ENCODE measurements at places on chromosomes 2 and 18.
A peak's percentile ranks its signal among the peaks of the same experiment; 100 is the strongest.

DNA sequence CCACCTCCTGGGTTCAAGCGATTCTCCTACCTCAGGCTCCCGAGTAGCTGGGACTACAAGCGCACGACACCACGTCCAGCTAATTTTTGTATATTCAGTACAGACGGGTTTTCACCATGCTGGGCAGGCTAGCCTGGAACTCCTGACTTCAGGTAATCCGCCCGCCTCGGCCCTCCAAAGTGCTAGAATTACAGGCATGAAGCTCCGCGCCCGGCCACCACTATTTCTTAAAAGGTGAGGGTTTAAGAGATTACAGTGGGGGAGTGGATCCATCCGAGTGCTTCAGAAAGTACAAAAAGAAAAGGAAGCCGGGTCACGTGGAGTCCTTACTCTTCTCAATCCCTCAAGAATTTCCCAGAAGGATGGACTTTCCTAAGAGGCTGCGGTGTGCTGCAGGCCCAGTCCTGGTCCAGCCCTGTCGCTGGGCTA, 146.9 kb downstream of the ANKRD44 start:
- DNase-seq = no peak

GRCh38 chr2:127429844-127430425, 11.7 kb downstream of the PROC start:
- no peak for DNase-seq

DNA sequence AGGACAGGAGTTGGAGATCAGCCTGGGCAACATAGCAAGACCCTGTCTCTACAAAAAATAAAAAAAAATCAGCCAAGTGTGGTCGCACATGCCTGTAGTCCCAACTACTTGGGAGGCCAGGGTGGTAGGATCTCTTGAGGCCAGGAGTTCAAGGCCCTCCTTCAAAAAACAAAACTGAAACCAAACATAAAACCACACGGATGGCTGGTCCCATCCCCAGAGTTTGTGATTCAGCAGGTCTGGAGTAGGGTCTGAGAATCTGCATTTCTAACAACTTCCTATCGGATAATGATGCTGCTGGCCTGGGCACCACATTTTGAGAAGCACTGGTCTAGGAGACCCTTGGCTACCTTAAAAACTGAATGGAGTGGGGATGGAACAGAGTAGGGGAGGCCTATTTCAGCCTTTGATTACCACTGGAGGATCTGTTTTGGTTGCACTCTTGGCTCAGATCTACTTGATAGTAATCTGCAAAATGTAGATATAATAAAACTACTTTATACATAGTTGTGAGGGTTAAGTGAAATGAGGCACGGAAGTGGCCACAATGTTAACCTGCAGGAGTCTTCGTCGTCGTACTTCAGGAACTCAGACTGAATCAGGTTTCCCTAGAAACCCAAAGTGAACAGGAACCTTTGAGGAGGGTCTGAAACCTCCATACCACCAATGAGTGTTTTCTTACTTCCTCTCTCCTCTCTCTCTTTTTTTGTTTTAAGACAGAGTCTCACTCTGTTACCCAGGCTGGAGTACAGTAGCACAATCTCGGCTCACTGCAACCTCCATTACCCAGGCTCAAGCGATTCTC, 25.5 kb upstream of the NFE2L2 start:
- no peak for DNase-seq

GRCh38 chr18:72613534-72613930, 69.4 kb upstream of the CBLN2 start:
- DNase-seq = no peak

DNA sequence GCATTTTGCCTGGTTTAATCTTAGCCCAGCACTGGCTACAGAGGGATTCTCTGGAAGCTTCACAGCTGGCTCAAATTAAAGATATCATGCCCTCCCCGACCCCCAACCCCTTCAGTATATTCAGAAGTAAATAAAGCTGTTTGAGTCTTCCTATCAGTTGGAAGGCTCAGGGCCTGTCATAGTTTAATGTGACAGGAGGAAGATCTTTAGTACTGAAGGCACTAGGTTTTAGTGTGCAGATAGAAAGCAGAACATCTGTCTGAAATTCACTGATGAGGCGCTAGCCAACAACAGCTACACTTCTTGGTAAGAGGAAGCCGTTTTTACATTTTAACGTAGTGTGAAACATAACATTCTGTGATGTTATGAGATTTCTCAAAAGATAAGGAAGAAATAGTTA, 969.1 kb upstream of the CDH2 start:
- DNase-seq = no peak

DNA sequence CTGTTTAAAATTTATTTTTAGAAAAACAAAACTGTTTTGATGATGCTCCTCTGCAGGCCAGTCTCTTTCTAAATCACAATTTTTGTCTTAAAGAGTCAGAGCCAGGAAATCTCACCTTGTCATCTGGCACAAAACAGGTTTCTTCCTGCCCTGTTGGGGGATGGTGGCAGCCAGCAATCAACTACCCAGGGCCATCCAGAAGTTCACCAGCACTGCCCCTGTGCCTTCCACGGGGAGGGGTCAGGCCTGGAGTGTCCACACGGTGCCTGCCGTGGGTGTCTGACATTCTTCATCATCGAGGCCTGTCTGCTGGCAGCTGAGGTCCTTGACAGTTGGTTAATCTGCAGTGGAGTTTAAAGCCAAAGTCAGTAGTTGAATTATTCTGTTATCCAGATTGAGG, 40.0 kb upstream of the BMP10 start:
- DNase-seq = no peak

- DNase-seq = no peak
These were observed 96.3 kb downstream of the BCL2L11 start for GRCh38 chr2:111216811-111217652.

- DNase-seq = no peak
These were observed 316.3 kb downstream of the CLIP4 start for GRCh38 chr2:29431485-29431884.

DNA sequence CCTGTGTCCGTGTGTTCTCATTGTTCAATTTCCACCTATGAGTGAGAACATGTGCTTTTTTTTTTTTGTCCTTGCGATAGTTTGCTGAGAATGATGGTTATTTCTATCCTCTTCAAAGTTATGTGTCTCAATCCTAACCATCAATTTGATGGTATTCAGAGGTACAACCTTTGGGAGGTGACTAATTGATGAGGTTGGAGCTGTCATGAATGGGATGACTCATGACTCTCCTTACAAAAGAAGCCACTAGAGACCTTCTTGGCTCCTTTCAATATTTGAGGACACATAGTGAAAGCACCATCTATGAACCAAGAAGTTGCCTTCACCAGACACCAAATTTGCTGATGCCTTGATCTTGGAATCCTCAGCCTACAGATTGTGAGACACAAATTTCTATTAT, 677.1 kb upstream of the DDX18 start:
- DNase-seq = no peak

GRCh38 chr18:58609536-58609993, 19.3 kb downstream of the ALPK2 start:
- DNase-seq = no peak

DNA sequence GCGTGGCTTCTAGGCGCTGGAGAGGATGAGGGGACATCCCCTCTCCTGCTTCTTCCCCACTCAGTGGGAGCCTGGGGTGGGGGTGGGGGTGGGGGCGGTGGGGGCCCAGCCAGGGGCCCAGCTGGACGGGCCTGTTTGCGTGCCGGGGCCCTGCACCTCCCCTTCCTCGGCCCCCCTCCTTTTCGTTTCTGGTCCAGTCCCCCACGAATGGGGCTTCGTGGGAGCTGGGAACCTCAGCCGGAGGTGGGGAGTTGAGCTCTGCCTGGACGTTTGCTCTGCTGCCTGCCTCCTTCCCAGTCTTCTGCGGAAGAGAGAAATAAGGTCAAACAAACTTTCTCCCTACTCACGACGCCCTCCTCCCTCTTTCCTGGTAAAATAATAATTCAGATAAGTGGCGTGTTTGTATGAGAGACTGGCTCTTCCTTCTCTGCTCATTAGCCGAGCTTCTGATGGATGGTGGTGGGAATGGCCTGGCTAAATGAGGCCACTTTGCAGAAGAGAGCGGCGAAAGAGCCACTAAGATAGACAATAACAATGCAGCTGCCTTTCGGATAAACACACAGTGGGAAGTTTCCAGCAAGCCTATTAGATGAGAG, 782 bp downstream of the MTA3 start:
- DNase-seq = peak; percentile 3

DNA sequence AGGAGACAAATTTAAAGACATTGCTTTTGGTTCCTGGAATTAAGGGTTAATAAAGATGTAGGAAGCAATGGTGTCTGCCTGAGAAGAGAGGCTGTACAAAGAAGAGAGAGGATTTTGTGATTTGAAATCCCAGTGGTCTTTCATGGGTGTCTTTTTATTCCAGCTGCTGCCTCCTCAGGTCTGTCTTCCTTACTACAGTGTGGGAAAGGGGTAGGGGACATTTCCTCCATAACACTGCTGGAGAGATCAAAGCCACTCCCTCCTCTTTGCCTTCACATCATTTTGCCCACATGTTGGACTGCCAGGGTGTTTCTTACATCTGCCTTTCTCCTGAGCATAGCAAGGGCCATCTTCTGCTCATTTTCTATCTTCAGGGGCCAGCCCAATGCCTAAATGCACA, 348.5 kb downstream of the EN1 start:
- no peak for DNase-seq

DNA sequence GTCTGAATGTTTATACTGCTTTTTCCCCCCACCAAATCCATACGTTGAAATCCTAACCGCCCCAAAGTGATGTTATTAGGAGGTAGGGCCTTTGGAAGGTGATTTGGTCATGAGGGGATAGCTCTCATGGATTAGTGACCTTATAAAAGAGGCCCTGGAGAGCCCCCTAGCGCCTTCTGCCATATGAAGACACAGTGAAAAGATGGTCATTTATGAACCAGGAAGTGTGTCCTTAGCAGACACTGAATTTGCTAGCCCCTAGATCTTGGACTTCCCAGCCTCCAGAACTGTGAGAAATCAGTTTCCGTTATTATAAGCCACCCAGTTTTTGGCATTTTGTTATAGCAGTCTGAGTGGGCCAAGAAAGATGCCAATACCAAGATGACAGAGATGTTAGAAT, 7.2 kb upstream of the TSN start:
- no peak for DNase-seq

DNA sequence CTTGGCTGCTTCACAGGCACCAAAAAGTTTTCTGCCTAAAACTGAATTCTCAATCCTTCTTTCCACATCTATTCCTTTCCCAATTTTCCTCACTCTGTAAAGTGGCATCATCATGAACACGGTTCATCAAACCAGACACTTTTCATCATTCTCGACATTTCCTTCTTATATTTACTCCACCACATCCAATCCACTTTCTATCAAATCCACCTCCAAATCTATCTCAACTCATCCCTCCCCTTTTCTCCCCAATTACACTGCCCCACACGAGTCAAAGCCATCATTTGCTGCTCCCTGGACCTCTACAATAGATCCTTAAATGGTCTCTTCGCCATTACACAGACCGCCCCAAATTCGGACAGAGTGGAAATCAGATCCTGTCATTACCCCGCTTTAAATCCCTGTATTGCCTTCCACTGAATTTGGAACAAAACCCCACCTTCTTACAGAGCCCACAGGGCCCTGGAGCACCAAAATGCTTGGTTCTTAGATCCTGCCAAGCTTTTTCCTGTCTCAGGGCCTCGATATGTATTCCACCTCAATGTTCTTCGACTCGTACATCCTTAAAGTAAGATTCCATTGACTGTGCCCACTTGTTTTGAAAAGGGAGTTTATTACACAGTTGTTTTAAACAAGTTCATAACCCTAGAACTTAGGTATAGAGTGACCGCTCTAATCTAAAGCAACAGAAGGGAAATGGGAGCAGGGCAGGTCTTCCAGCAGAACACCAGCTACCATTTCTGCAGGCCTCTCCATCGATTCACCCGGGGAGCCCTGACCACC, 856 bp downstream of the ACAA2 start:
- no peak for DNase-seq

DNA sequence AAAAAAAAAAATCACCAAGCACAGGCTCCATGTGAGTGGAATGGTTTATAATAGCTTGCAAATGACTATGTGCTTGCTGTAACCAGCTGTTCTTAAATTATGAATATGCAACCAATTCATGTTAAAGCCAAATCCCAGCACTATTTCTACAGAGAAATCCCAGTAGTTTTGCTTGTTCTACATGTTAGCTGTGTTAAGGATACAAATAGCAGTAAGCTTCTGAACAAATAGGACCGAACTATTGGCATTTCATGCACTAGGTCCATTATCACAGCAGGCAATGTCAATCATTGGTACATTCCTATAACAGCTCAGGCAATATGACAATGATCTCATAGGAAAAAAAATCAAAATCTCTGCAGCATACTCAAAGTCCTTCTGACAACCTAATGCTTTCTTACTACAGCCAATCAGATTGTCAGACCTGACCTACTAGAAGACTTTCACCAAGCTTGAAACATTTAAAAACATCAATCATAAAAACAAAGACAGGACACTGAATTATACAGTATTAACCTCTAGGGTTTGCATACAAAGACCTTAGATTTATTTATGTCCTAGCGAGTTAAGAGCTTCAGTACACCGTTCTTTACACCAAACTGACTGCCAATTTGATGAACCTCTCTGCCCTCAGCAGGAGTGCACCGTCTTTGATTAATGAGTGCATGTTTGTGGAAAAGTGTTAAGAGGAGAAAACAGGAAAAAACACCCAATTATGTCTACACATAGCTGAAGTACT, 6.4 kb downstream of the BAZ2B start:
- no peak for DNase-seq

DNA sequence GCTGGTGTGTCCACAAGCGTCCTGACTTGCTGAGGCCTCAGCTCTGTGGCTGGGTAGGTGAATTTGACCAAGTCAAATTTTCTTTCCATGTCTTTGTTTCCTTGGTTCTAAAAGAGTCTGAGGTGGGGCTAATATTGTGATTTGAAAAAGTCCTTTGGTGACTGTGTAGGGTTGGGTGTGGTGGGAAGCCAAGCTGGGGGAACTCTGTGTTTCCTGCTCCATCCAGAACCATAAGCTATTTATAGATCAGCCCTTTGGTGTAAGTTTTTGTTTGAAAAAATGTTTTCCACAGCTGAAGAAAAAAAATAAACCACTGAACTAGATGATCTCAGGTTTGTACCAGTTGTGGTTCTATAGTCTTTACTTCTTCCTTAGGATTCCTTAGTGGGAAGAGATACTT, 462.7 kb downstream of the TGIF1 start:
- DNase-seq = no peak

DNA sequence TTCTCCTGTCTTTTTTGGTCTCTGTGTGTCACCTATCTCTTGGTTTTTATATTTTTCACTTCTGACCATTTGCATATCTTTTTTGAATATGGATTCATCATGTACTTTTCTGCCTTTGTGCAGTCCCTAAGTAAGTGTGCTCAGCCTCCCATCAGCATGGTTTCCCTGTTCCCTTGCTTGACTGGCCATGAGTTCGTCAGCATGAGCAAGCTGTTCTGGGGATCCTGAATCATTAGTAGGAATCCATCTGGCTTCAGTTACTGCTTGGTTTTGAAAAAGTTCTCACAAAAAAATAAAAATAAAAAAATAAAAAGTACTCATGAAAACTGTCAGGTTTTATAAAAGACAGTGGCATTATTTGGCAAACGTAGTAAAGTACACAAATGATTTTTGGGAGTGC, 144.1 kb downstream of the NCOA1 start:
- DNase-seq = no peak

DNA sequence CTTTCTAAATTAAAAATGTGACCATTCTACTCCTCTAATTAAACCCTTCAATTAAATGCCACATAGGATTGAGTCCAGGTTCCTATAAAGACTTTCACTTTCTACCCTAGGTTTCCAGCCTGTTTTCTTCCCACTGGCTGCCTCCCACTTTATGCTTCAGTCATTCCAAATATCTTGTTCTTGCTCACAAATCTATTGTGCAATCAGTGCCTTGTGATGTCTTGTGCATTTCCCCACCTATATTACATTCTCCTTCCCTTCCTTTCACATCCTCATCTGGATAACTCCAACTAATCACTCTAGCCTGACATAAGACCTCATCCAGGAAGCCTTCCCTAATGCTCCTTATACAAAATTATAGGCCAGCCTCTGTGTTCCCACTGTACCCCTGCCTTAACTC, 281.7 kb upstream of the LRATD1 start:
- DNase-seq = no peak

Measured in activated T-helper 1 cell treated with Interleukin-2 at 50 U/mL for 16 hours (primary cell).